NCI-H2081 (cell line): ENCODE measurements at places on chromosomes 6 and 20.

GRCh38 chr6:25477006-25477590, 174.9 kb upstream of the SCGN start:
- no peak for DNase-seq

DNA sequence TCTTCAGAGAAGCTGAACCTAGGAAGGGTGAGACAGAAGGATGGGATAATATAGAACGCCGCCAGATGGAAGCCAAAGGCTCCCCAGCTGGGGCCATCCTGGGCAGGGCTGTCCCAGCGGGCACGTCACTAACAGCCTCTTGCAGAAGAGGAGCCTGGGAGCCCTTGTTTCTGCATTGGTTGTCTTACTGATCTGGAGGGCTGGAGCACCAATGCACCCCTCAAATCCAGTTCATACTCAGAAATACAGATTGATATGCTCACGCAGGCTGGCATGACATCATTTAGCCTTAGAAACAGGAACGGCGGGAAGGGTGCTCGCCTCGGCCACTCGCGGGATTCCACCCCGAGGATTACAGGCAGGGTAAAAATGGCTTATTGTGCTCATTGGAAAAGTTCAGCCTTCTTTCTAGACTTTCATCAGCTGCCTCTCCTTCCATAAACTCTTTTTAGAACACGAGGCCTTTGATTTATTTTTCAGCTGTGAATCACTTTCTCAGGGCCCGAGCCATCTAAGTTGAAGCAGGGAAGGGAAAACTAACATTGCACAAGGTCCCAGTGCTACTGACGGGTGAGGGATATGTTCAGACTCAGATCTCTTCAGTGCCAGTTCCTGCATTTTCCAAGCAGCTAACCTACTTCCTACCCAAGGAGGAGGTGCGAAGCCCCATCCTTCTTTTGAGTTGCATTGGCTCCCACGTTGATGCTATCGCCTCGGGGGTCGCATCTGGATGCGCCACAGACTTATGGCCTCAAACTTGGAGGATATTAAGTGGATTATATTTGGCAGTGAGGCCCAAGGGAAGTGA, 82.3 kb downstream of the GMPR start:
- no peak for DNase-seq

DNA sequence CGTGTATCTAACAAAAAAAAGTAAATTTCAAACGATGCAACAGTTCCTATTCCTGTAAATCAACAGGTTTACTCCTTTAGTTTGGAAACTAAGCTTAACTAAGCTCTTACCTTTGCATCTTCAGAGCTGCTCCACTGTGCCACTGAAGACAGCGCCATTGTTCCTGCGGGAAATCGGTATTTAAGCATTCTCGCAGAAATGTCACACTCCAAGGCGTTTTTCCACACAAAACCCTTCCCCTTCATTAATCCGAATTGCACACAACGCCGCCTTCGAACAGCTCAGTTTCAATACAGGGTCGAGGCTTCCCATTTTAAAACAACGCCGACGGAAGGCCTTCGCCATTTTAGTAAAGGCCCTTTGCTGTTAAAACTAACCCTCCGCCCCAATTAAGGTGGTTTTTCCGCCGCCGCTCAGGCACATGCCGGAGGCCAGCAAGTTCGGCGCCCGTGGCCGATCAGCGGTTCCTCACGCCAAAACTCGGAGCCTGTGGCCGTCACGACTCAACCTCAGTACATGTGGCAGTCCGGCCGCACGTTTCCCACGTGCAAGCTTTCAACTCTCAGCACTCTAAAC, 35.4 kb upstream of the SYNCRIP start:
- no peak for DNase-seq

GRCh38 chr6:151335930-151336329, 55.4 kb downstream of the ZBTB2 start:
- DNase-seq, result no peak

- no peak for DNase-seq
Measured at GRCh38 chr20:53804920-53805894, 211.6 kb upstream of the ZNF217 start.
